ENCODE measurements at places on chromosomes 11 and 22.

DNA sequence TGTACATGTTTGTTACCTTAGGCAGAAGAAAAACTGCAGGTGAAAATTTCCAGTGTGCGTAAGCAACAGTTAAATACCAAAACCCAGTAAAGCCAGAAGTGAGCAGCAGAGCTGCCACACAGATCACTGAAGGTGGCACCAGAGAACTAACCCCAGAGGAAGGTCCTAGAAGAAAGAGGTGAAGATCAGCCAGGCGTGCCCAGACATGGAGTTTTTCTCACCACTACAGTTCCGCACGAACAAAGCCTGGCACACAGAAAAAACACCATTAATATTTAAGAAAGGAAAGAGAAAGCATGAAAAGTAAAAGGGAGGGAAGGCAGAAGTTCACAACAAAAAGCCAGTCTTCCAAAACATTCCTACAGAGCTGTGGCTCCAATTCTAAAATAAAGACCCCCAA, 60.7 kb downstream of the STK33 start:
- DNase-seq, result peak; percentile 5

GRCh38 chr11:106998116-106998915, 20.0 kb downstream of the GUCY1A2 start:
- no peak for DNase-seq

DNA sequence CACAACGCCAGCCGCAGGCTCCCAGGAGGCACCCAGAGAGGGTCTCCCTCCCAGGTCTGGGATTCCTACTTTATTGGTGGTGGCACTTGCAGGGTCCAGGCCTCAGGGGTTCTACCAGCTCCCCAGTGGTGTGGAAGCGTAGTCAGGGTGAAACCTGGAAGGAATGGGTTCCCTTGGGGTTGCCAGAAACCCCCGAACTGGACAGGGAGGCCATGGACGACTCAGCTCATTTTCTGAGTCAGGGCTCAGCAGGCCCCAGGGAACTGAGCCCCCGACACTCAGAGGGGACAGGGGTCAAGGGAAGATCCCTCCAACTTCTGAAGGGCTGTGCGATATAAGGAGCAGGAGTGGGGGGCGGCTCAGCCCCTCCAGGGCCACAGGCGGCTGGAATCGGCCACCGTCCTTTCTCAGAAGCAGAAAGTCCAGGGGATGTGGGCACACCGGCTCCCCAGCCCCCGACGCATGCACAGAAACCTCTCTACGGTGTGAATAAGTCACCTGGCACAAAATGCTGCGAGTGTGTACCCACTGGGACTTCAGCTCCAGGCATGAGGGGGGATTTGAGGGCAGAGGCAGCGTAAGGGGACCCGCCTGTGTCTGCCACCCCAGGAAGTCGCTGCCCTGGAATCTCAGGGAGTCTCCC, 25.1 kb downstream of the MRGPRG start:
- DNase-seq, result no peak

DNA sequence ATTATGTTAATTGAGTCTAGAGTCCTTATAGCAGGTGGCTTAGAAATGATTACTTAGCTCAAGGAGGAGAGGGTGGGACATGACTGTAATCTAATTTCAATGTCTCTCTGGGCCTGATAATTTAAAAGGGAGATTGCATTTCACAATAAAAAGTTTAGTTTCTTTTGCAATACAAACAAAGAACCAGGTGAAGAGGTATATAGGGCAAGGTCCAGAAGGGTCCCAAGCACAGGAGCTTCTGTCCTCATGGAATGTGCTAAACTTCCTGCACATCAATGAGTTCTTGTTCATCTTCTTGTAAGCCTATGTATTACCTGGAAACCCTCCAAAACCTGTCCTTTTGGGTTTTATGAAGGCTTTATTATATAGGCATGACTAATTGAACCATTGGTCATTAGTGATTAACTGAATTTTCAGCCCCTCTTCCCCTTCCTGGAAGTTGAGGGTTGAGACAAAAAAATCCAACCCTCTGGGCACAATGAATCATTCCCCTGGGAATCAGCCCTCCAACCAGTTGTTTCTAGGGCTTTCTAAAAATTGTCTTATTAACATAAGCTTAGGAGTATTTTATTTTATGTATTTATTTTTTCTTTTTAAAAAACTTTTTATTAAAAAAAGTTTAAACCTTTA, 37.6 kb downstream of the MS4A2 start:
- peak; percentile 51 for DNase-seq

DNA sequence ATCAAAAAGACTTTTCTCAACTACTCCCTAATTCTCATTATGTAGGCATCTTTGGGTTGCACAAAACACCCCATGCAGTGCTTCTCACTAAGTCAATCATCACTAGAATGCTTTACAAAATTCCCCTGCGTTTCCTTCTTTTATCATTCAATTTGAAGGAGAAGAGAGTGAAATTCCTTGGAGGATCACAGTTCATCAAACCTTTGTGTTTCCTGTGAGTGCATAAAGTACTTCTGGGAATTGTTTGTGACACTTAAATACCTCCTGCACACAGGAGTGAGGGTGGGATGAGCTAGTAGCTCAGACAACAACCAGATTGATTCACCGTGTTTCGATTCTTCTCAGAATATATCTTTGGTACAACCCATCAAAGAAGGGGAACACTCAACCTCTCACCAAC, 3.7 kb upstream of the OR5AR1 start:
- no peak for DNase-seq

DNA sequence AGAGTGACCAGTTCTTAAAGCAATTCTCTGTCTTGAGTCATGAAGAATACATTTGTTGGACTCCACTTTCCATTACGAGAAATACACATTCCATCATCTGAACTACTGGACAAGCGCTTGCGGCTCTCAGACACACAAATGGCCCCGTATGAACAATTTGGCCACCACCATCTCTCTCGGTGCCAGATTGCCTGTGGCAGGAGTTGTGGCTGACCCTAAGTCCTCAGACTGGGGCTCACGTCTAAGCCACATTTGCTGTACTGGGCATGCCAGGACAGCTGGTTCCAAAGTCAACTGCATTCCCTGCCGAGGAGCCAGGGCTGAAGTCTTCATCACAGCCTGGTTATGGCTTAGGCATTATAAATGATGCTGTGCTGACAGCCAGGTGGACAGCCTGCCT, 227.5 kb downstream of the MIAT start:
- no peak for DNase-seq

GRCh38 chr11:57566005-57566904, 1.2 kb downstream of the UBE2L6 start:
- DNase-seq, result no peak

DNA sequence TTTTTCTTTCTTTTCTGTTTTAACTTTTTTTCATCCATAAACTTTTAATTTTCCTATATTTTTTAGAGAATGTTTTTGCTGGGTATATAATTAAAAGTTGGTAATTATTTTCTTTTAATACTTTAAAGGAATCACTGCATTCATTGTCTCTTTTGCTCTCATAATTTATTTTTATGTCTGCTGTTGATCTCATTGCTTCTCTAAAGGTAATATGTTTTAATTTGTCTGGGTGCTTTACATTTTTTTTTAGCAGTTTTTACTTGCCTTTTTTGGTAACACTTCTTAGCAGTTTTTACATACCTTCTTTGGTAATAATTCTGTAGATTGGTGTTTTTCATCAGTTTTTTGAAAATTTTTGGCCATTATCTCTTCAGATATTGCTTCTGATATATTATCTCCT, 89.4 kb upstream of the BMAL1 start:
- DNase-seq, result no peak

- DNase-seq, result no peak
These were observed 106.4 kb upstream of the TENM4 start for GRCh38 chr11:79547256-79547655.

DNA sequence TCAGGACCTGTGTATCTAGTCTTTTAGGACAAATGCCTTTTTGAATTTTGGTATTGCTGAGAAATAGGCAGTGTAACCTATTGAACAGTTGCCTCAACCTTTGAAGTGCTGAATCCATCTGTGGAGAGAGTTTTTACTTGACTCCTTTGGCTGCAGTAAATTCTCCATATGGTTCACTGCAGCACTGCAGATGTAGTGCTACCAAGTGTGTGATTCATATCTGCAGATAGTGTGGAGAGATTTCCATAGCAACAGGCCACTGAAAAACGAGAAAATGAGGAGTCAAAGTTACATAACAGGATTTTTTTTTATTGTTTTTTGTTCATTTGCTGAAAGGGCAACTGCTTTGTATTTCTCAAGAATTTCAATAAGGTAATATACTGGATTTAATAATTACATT, 356.1 kb downstream of the RAB38 start:
- DNase-seq, result no peak

GRCh38 chr11:67283481-67283963, 5.6 kb upstream of the ANKRD13D start:
- DNase-seq, result no peak

GRCh38 chr11:75474878-75475766, 42.1 kb upstream of the KLHL35 start:
- no peak for DNase-seq

DNA sequence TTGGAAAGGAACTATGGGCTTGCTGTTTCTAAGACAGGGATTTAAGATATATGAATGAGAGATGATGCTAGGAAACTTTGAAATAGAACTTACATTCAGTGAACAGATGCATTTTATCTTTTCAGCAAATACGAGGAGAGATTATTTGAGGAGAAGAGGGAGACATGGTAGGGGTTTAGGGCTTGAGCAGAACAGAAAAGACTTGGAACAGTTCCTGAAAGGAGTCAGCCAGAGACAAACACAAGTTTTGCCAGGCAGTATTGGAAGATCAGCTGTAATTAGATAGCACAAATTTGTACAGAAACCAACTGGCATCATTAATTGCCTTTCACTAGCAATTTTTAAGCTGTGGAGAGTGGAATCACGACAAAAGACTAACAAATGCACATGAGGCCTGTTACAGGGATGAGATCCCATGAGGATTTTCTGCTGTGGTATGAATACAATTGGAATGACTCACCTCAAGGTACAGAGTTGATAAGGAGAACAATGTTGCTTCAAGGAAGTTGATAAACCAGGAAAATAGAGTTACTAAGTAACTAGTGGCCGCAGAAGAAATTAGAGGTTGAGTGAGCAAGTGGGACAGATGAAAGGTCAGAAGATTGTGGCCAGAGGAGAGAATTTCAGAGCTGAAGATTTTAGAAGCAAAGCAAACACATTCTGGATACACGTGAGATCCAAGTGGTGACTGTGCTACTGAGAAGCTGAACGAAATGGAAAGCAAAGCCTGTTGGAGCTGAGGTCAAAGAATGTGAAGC, 67.9 kb downstream of the CYB5R2 start:
- no peak for DNase-seq

DNA sequence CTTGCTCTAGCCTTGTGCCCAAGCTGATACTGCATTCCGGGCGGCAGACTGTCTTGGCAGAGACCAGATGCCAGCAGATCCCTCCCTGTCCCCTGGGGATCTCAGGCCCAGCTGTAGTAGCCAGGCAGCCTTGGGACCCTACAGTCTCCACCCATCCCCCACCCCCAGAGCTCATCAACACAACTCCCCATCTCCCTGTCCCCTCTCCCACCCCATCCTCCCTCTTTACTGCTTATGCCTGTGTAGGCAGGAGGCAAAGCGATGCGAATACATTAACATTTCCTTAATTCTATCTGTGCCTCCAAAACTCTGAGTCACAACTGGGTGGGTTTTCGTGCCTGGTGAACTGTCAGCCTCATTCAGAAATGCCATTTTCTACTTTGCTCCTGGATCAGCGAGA, 547.6 kb downstream of the BUD13 start:
- DNase-seq, result no peak

- DNase-seq, result no peak
These were observed 316.9 kb downstream of the JRKL start for GRCh38 chr11:96706761-96707160.

DNA sequence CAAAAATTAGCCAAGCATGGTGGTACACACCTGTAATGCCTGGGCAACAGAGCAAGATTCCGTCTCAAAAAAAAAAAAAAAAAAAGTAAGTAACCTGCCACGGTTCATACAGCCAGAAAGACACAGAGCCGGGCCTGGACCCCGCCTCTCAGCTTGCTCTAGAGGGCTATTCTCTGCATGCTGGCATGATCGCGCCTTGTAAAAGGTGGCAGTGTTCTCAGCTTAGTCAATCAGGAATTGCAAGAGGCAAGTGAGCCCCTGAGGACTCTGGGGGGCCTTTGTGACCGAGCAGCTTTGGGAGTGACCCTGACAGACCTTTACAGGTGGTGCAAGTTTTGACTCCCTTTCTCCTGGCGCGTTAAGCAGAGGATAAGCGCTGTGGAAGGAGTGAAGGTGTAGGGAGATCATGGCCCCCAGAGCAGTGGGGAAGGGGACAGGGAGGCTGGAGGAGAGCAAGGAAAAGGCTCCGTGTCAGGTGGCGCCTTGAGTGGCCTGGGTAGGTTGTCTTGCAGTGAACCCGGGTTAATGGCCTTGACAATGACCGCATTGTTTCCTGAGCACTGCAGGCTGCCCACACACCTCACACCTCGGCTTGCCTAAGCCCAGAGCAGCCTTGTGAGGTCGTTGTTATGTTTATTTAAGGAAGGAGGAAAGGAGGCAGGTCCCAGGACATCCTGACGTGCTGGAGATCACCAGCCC, 48.9 kb downstream of the CDPF1 start:
- no peak for DNase-seq

- DNase-seq, result no peak
These were observed 1.3 kb upstream of the KMT5B start for GRCh38 chr11:68214173-68215086.

- DNase-seq, result no peak
These were observed 1.2 kb downstream of the DDX6 start for GRCh38 chr11:118789501-118790356.

DNA sequence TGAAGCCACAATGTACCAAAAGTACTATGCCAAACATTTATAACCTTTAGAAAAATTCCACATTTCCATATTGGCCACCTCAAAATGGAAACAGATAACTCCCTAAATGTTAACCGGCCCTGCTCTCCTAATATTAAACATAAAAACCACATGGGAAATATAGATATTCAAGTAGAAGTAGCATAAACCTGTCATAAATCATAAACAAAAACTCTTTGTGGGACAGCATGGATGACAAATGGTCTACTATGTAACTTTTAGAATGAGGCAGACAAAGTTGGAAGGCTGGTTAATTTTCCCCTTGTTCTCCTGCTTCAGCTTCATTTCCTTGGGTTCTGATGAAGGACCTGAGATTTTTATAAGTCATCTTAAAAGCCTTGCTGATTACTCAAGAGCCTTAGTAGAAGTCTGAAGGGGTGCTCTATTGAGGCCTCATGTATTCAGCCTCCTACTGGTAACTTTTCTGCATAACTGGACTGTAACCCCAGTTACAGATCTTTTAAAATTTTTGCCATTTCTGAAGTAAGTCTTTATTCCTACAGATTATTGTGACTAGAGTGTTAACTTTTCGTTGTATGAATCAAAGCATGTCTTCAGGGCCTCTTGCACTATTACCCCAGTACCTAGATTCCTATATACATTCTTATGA, 116.4 kb downstream of the STIM1 start:
- no peak for DNase-seq

DNA sequence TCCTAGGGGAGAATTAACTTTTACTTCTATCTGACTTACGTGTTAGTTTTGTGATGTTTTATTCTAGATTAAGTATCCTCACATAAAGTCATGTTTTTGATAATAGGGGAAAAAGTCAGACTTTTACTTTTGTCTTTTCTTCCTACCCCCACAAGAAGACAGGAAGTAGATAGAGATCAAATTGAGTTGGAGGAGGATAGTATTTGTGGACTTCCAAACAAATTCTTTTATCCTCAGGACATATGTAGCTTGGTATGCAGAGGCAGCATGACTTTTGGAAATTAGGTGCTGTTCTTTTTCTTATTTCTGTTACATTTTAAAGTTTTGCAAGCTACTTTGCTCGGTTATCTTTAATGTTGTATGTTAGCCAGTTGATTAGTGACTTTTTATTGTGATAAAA, 61.4 kb downstream of the MTMR3 start:
- no peak for DNase-seq
